ENCODE measurements at places on chromosomes 2 and 18. TPM values are rescaled to one million over a fixed set of nuclear protein-coding genes. Genes with fewer than 3 reads are reported as not detected.

Gene CD8B
- total RNA-seq = 0.43 TPM

Gene MLPH
- total RNA-seq = 6.5 TPM

Gene ABCG8
- total RNA-seq = 0.24 TPM

Gene SERPINB12
- 0.56 TPM for total RNA-seq

Gene RAB6C
- total RNA-seq = 2.6 TPM

GRCh38 chr2:213227458-213227857 lies 56.8 kb upstream of the SPAG16 start:
- H3K27ac ChIP-seq = no peak overlapping the region
- no peaks in the 10 kb centered on the region for H3K4me1 ChIP-seq
- no peaks in the 10 kb centered on the region for H3K36me3 ChIP-seq
- no peak overlapping the region for H3K4me3 ChIP-seq

DNA sequence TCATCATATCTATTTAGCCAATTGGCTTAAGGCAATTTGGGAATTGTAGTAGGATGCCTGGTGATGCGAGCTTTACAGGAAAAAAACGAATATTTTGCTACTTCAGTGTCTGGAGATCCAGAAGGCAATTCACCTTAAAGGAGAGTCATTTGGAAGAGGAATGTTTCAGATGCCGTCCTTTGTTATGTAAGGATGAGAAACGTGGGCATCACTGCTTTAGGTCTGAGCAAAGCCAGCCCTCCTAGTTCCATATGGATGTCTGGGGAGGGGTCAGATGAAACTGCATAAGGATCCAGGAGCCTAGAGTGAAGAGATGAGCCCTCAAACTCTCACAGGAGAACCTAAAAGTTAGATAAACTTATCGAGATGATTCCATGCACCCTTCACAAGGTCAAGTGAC lies 30.9 kb upstream of the DOCK10 start:
- H3K36me3 ChIP-seq = no peaks in the 10 kb centered on the region
- H3K4me3 ChIP-seq = no peak overlapping the region
- no peak for DNase-seq
- no peaks in the 10 kb centered on the region for H3K4me1 ChIP-seq
- no peaks in the 10 kb centered on the region for H3K27me3 ChIP-seq
- no peak overlapping the region for H3K27ac ChIP-seq

- H3K4me1 ChIP-seq = no peaks in the 10 kb centered on the region
- H3K27me3 ChIP-seq = no peaks in the 10 kb centered on the region
- no peaks in the 10 kb centered on the region for H3K36me3 ChIP-seq
These were observed 12.0 kb upstream of the C2orf66 start for GRCh38 chr2:196821195-196821594.

GRCh38 chr2:120995152-120995551 lies 259.5 kb downstream of the GLI2 start:
- DNase-seq = no peak
- no peak overlapping the region for H3K27ac ChIP-seq
- H3K27me3 ChIP-seq = no peaks in the 10 kb centered on the region
- no peaks in the 10 kb centered on the region for H3K4me1 ChIP-seq
- H3K4me3 ChIP-seq = no peak overlapping the region
- no peaks in the 10 kb centered on the region for H3K36me3 ChIP-seq

DNA sequence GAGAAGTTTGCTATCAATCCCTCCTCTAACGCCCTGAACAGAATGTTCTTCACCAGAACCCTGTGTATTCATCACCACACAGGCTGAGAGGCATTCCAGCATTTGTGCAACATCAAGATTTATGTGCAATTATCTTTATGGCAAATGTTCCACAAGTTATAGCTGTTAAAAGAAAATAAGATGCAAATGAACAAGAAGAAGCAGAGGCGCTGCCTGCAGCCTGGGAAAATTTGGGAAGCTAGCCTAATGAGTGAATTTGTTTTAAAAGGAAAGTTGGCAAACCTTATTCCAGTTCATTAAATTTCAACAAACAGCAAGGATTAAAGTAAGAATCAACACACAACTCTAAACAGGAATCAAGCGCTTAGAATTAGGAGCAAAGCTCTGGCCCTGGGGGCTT lies 5.3 kb downstream of the TPO start:
- H3K4me1 ChIP-seq = peaks cover 14% of the 10 kb centered on the region
- peak; percentile 51 for DNase-seq
- H3K27ac ChIP-seq = no peak overlapping the region
- no peaks in the 10 kb centered on the region for H3K36me3 ChIP-seq

GRCh38 chr18:3832025-3832638 lies 382.2 kb downstream of the TGIF1 start:
- no peak for DNase-seq
- H3K27ac ChIP-seq = no peak overlapping the region
- no peaks in the 10 kb centered on the region for H3K4me1 ChIP-seq
- H3K27me3 ChIP-seq = no peaks in the 10 kb centered on the region
- H3K4me3 ChIP-seq = no peak overlapping the region

GRCh38 chr2:45814951-45815621 lies 163.6 kb downstream of the PRKCE start:
- no peak for DNase-seq
- H3K36me3 ChIP-seq = no peaks in the 10 kb centered on the region
- peaks cover 13% of the 10 kb centered on the region for H3K4me1 ChIP-seq
- H3K4me3 ChIP-seq = no peak overlapping the region
- no peak overlapping the region for H3K27ac ChIP-seq

DNA sequence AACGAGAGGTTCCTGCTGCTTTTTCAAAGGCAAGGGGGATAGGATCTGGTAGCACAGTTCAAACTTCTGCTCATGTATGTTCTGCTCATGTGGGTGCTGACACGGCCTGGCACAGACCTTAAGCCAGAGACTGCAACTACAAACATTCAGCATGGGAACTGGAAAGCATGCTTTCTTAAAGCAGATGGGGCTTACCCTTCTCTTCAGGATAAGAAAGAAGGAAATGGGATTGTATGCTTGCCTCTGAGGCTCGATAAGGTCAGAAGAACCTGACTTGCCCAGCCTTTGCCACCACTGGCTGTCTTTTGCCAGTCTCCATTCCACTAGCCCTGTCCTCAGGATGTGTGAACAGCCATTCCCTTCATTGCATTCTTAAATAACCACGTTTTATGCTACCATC lies 10.7 kb downstream of the DOCK10 start:
- H3K4me1 ChIP-seq = no peaks in the 10 kb centered on the region
- no peak overlapping the region for H3K4me3 ChIP-seq
- DNase-seq = no peak
- no peak overlapping the region for H3K27ac ChIP-seq
- no peaks in the 10 kb centered on the region for H3K27me3 ChIP-seq

DNA sequence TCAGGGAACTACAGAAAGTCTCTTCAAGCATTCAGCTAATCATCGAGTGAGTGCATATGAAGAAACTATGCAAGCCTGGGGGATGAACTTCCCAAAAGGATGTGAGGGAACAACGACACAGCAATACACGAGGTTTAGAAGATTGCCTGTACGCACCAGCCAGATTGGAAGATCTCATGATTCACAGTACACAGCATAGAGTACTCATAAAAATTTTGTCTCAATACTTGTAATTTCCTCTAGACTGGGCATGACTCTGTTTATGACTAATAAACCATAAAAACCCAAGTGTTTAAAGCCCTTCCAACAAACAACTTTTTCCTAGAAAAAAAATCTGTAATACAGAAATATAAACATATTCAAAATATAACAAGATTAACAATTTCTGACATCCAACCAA lies 279.7 kb downstream of the KCNJ3 start:
- no peak overlapping the region for H3K27ac ChIP-seq
- H3K4me1 ChIP-seq = no peaks in the 10 kb centered on the region
- no peak for DNase-seq

GRCh38 chr2:54557601-54558187 lies 101.6 kb downstream of the SPTBN1 start:
- no peaks in the 10 kb centered on the region for H3K27me3 ChIP-seq
- H3K4me3 ChIP-seq = peak overlapping the region; percentile 61
- H3K36me3 ChIP-seq = no peaks in the 10 kb centered on the region
- H3K4me1 ChIP-seq = peaks cover 48% of the 10 kb centered on the region

DNA sequence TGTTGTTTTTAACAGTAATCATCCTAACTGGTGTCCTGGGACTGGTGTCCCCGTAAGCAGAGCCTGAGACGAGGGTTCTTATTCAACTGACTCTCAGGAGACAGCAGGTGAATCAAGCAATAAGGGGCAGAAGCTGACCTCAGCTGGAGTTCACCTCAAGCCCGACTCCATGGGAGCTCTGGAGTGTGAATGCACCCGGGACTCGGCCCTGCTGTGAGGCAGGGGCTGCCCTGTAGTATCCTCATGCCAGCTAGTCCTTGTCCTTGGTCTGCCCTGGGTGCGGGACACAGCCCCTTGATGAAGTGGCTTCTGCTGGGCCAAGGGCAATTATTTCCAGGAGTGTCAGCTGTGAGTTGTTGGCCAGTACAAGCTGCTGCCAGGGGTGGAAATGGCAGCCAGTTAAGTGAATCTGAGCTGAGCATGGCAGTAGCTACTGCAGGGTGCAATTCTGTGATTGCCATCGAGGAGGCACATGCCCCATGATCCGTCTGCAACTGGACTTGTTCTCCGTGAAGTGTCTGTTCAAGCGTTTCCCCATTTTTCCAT lies 54.9 kb upstream of the OTOS start:
- no peaks in the 10 kb centered on the region for H3K4me1 ChIP-seq
- H3K27me3 ChIP-seq = no peaks in the 10 kb centered on the region
- no peaks in the 10 kb centered on the region for H3K36me3 ChIP-seq
- no peak for DNase-seq

GRCh38 chr2:53600815-53601214 lies 166.8 kb upstream of the CHAC2 start:
- H3K4me1 ChIP-seq = no peaks in the 10 kb centered on the region
- no peaks in the 10 kb centered on the region for H3K36me3 ChIP-seq
- H3K4me3 ChIP-seq = no peak overlapping the region
- no peak for DNase-seq

DNA sequence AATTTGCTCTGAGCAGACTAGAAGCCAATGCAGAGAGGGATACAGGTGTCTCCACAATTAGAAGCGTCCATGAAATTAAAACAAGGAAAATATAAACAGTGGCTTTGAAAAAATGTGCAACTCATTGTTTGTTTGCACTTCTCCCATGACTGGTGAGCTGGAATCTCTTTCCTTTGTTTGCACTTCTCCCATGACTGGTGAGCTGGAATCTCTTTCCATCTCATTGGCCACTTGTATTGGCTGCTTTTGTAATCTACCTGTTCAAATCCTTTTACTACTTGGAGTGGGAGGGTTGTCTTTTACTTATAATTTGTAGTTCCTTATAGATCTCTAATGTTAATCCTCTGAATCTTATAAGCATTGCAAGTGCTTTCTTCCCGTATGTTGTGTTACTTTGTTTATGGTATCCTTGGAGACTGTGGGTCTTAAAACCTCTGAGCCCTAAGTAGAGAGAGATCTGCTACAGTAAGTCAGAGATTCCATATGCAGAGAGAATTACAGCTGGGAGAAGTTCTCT lies 94.1 kb downstream of the RTN4 start:
- no peak overlapping the region for H3K4me3 ChIP-seq
- H3K27me3 ChIP-seq = no peaks in the 10 kb centered on the region
- no peak for DNase-seq
- no peaks in the 10 kb centered on the region for H3K4me1 ChIP-seq

DNA sequence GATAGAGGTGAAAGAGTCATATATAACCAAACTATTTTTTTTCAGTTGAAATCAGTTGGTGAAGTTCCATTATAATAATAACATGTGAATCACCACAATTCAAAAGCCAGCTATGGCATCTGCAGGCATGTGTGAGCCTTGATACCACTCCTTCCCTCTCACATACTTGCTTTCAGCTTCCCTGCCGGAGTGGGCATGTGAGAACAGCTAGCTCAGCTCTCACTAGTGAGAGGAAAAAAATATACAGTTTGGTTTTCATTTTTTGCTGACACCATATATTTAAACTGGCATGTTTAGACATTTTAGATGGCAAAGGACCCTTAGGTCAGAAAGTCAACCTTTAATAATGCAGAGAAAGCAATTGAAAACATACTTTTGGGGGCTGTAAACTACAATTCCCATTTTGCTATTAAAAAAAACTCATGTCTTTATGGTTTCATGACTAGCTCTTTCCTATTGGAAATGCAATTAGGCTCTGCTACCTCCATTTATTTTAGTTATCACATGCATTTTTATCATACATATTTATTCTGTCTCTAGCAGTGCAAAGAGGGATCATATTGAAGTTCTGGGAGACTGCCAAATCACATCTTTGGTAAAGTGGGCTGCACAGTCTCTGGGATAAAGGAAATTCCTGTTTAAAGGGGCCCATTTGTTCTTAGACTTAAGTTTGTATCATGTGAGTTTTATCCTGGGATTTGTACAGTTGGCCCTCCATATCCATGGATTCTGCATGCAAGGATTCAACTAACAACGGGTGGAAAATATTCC lies 33.2 kb upstream of the SLC40A1 start:
- DNase-seq = peak; percentile 28
- no peaks in the 10 kb centered on the region for H3K27me3 ChIP-seq
- H3K4me1 ChIP-seq = peaks cover 10% of the 10 kb centered on the region
- no peaks in the 10 kb centered on the region for H3K36me3 ChIP-seq

DNA sequence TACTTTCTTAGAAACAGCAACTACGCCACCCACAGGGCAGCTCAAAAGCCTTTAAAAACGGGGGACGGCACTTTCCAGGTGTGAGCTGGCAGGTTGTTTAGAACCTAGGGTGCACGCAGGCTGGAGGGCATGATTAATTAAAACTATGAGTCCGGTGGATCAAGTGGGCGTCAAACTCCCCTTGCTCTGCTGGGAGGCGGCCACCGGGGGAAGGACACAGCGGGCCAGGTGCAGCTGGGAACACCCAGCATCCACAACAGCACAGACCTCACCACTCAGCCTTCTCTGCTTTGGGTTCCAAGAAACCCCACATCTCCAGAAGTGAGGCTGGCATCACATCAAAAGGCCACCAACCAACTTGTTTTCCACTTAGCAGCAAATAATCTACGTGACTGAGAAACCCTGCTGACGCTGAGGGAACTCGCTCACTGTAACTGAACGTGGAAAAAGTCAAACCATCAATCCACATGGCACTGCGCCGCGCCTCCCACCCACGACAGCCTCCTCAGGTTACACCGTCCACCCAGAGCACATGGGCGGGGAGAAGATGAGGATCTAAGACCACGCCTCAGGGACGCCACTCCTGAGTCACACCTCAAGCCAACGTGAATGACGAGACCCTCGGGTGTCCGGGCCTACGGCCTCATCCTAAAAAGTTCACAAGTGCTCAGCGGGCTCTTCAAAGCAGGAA lies 118.2 kb downstream of the ZNF516 start:
- no peak for DNase-seq
- no peaks in the 10 kb centered on the region for H3K36me3 ChIP-seq
- no peaks in the 10 kb centered on the region for H3K27me3 ChIP-seq
- H3K27ac ChIP-seq = no peak overlapping the region
- H3K4me3 ChIP-seq = no peak overlapping the region
- peaks cover 4% of the 10 kb centered on the region for H3K4me1 ChIP-seq

GRCh38 chr18:49747876-49748275 lies 65.5 kb downstream of the ACAA2 start:
- no peaks in the 10 kb centered on the region for H3K27me3 ChIP-seq
- H3K4me3 ChIP-seq = no peak overlapping the region
- no peak overlapping the region for H3K27ac ChIP-seq
- H3K4me1 ChIP-seq = no peaks in the 10 kb centered on the region
- DNase-seq = no peak
